Bronchial epithelial cell (primary cell): ENCODE measurements at places on chromosomes 12 and 14.

DNA sequence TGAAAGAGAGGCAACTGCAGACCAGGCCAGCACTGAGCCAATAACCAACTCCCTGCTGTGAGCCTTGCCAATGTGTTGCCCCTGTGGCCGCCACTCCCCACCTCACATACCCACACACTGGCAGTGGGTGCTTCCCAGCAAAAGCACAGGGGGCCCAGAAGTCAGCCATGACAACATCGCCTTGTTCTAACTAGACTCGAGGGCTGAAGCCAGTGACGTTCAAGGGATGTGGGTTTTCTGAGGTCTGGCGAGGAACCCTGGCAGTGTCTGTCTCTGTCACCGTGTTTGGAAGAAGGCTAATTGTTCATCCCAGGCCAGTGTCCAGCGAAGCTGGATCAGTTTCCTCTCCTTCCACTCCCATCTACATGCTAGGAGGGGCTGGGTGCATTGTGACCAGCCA is 311.8 kb upstream of the AMIGO2 start:
- DNase-seq, result no peak

- no peak for DNase-seq
Observed at GRCh38 chr14:68279777-68280233, 460.2 kb downstream of the RAD51B start.

GRCh38 chr14:58705066-58705465 is 67.3 kb downstream of the DACT1 start:
- DNase-seq, result no peak

GRCh38 chr12:57719777-57720605 is 18.6 kb downstream of the AGAP2 start:
- DNase-seq, result no peak

- no peak for DNase-seq
Observed at GRCh38 chr14:62133776-62134550, 371.7 kb downstream of the SNAPC1 start.

- peak; percentile 53 for DNase-seq
Observed at GRCh38 chr12:50442178-50442908, 41.7 kb downstream of the LARP4 start.

GRCh38 chr12:24909667-24910066 is 39.2 kb downstream of the BCAT1 start:
- DNase-seq, result peak; percentile 87

DNA sequence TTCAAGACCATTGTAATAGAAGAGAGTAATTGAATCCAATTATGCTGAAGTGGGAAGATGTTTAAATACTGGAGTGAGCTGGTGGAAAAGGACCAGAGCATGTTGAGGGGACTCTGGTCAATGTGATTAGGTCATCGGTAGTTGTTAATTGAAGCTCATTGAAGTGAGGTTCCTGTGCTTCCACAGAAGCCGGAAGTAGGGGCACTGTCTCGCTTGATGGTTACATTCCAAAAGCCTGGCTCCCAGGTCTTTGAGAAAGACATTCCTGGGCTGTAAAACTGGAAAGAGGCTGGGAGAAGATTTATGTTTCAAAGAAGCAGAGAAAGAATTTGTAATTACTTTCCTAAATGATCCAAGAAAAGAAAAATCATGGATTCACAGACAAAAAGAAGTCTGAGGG is 12.3 kb upstream of the CLECL1 start:
- DNase-seq, result no peak

DNA sequence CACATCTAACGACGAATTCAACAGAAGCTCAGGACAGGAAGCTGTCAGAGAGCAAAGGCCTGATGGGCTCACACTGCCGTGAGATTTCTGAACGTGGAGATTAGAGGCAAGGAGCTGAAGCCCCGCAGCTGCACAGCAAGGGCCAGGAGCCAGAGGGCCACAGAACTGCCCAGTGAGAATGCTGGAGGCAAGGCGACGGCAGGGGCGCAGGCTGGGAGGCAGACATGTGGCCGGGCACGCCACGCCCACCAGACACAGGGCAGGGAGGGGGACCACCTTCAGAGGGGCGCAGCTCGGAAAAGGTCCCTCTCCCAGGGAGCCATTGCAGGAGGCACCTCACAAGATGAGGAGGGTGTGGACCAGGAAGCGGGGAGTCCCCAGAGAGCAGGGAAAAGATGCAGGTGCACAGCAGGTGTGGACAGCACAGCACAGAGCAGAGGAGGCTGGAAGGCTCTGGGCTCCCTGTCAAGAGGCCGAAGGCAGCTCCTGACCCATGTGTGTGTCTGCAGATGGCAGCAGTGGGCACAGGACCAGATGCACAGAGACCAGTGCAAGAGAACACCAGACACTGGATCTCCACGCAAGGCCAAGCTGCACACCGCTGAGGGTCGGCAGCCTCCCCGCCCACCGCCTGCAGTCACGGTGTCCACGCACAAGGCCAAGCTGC is 23.0 kb downstream of the BTBD6 start:
- DNase-seq, result no peak

GRCh38 chr12:60317361-60317760 is 721.5 kb downstream of the SLC16A7 start:
- no peak for DNase-seq

DNA sequence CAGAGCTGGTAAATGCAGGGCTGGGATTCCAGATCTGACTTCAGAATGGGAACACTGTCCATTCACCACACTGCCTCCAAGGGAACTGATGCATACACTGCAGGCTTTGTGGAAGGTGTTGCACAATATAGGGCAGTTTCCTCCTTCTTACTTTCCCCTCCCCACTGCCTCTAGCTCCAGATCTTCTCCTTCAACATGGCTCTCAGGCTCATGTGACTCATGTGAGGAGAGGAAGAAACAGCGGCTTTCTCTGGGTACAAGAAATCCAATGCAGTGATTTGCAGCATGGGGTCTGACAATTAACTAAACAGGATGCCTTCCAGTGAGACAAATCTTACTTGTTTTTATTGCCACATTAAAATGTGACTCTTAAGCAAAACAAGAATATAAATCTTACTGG is 447.6 kb upstream of the CCDC196 start:
- peak; percentile 86 for DNase-seq
